Activated CD4-positive, alpha-beta memory T cell treated with anti-CD3 and anti-CD28 coated beads, Interleukin-2, amount 10 ng/mL, durations not matched to agents 7 days and 5 days (primary cell): ENCODE measurements at places on chromosomes 7 and 10. TPM values are rescaled to one million over a fixed set of nuclear protein-coding genes. Genes with fewer than 3 reads are reported as not detected.

GRCh38 chr10:133401500-133401899 is 7.5 kb downstream of the MTG1 start:
- DNase-seq, result no peak

Gene VWDE
- total RNA-seq, result 5.2 TPM

- no peak for DNase-seq
These were observed 61.0 kb downstream of the PLPP4 start for GRCh38 chr10:120517881-120518484.

DNA sequence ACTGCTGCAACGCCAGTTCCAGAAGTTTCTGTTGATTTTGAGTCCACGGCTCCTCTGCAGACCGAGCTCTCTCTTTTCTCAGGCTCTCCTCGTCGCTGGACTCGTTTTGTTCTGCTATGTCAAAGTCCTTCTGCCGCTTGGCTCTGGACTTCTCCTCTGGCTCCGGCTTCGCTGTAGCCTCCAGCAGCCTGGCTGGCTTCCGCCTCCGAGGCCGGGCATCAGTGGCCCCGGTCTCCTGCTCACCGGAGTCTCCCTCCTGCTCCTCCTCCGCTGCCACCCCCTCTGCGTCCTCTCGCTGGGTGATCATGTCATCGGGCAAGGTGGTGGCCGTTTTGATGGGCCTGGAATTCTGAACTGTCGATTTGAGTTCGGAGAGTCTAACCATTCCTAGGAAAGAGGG is 225.2 kb downstream of the MLLT10 start:
- DNase-seq, result no peak

Gene LOXL4
- total RNA-seq, result not detected

Gene SLC26A5
- total RNA-seq, result not detected

DNA sequence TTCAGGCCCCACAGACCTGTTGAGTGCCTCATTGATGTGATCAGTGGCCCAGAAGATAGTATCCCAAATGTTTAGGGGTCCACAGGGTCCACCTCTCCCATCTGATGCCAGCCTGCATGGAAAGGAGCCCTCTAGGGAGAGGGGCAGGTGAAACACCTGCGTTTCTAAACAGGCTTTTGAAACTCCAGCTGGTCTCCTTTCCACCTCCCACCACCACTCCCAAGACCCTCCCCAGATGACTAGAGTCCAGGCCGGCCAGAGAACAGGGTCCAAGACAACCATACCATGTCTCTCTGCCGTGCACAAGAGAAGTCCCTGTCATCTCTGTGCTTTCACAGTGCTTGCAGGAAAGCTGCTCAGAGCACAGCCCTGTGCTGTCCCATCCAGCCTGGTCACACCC is 105.0 kb upstream of the NANOS1 start:
- no peak for DNase-seq

GRCh38 chr7:96495751-96496216 is 173.9 kb upstream of the SLC25A13 start:
- peak; percentile 31 for DNase-seq

DNA sequence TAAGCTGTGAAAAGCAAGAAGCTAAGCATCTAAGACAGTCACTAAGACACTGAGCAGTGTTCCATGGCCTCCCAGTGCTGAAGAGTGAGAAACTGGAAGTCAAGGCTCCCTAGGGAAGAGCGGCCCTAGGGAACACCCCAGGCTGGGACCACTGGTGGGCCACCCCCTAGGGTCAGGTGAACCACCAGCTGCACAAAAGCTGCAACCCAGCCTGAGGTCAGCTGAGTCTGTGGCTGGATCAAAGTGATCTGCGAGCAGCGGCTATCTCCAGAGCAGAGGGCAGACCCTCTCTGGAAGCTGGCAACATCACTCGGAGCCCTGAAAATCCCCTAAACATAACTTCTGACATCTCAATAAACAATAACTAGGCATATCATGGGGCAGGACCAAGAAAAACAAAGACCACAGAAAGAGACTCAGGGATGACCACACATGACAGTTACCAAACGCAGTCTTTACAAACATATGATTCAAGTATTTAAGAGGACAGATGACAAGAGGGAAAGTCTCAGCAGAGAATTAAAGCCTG is 125.8 kb downstream of the DLG5 start:
- DNase-seq, result no peak

DNA sequence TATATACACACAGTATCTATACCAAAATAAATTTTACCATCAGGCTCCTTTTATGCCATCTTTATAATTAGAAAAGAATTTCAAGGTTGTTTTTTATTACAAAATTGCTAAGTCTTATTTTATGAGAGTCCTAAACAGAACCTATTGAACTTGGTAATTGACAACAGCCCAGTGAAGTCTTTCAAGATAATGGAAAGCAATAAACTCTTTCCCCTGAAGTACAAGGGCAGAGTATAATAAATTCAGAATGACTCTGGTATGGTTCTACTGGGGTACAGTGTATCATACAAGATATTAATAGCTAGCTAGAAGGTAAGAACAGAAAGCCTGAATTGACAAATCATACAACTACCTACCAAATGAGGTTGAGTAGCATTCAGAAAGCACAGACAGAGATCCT is 26.2 kb upstream of the CUBN start:
- no peak for DNase-seq

DNA sequence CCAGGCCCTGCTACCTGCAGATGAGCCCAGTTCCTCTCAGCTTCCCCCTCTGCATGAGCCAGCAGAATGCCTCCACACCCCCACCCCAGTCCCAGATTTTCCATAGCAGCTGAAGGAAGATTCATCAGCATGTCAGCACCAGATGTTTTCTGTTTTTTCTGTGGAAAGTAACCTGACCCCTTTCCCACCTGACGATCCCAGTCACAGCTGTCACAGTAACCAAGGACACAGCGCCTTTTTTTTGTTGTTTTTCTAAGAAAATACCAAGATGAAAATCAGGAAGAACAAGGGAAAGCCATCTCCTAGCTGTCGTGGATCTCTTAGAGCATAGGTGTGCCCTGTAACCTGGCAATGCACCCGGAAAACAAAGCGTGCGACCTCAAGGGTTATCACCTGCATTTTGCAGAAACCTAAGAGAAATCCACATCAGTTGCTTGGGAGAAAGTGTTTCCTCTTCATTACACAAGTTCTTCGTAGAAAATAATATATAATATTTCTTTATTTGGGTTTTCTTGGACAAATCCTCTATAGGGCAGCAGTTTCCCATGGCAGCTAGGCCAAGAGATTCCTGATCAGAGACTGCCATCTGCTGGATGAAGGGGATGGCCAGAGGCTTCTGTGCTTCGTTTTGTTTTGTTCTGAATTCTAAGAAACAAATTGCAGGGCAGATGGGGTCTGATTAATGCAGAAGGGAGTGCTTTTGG is 401.9 kb downstream of the TNS3 start:
- DNase-seq, result no peak

DNA sequence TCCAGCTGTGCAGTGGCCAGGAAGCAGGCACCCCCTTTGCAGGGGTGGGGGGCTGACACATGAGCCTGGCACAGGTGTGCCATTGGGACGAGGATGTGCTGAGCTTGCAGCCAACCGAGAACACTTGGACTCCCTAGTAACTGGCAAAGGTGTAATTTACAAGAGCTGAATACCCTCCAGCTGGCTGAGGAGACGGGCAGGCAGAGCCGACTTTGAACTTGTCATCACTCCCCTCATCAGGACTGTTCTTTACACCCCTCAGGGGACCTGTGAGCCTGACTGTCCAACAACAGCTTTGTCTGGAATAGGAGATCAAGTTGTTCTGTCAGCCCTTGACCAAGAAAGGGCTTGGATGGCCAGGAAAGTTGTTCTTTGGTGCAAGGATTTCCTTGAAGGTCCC is 61.2 kb downstream of the CDH23 start:
- no peak for DNase-seq

Gene EDRF1
- total RNA-seq, result 33.8 TPM

GRCh38 chr7:73448609-73449008 is 15.0 kb downstream of the FZD9 start:
- no peak for DNase-seq

Gene ZNF365
- 0.23 TPM for total RNA-seq
